Bronchial epithelial cell (primary cell): ENCODE measurements at places on chromosomes 11 and 22. TPM values are rescaled to one million over a fixed set of nuclear protein-coding genes. Genes with fewer than 3 reads are reported as not detected.

Gene FAM181B
- 1.0 and 1.8 TPM in 2 replicates for total RNA-seq

- peak; percentile 38 for DNase-seq
These were observed 4.0 kb downstream of the MMP10 start for GRCh38 chr11:102776454-102776853.

Gene GRM5
- total RNA-seq: under 0.01 TPM in 1 of 2 replicates, not detected in the other

DNA sequence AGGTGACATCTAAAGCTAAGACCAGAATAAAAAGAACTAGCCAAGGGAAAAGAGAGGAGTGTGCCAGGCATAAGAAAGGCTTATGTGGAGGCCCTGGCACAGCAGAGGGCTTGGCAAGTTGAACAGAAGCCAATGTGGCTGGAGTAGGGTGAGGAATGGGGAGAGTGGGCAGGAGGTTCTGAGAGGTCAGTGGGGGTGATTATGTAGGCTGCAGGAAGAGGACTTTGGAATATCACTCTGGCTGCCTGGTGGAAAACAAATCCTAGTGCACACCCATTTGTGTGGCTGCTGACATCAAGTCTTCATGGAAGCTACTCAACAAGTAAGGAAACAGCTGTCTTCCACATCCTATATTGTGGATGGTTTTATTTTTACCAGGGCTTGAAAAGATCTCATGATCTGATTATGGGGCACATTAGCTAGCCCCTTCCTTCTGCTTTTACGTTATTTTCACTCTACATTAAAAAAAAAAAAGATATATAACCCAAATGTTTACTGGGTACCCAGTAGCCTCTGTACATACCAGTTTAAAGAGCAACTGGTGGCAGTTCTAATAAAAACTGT, 3.4 kb downstream of the MRPL16 start:
- no peak for DNase-seq

DNA sequence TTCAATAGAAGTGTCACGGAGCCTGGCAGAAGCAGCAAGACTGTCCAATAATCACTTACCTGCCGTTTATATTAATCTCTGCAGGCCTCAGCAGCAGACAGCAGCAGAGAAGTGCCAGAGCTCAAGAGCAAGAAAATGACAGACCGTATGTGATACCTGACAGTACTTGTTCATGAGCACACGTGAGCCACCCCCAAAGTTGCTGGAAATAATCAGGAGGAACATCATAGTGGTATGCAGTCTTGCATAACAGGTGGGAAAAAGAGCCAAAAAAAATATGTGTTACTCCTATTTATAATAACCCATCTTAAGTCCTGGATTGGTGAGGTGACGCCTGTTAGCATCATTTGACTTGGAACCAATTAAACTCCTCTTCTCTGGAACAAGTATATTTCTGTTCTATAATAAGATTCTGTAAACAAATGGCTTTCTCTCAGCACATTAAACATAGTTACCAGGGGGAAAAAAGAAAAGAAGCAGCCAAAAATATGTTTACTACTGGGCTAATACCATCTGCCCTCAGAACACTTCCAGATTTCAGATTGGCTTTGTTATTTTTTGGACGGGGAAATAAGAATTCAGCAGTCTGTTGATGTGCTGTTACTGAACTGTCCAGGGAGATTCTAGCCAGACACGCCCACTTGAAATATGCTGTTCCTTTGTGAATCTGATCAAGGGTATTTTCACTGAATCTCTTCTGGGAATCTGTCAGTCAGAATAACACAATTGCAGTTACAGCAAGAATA, 7.9 kb upstream of the SLN start:
- peak; percentile 43 for DNase-seq

Gene CPT1B
- total RNA-seq: 3.4 and 8.2 TPM in 2 replicates

Gene OR2AT4
- total RNA-seq: under 0.01 TPM in 1 of 2 replicates, not detected in the other

Gene PIK3C2A
- total RNA-seq: 35.0 and 40.3 TPM in 2 replicates

DNA sequence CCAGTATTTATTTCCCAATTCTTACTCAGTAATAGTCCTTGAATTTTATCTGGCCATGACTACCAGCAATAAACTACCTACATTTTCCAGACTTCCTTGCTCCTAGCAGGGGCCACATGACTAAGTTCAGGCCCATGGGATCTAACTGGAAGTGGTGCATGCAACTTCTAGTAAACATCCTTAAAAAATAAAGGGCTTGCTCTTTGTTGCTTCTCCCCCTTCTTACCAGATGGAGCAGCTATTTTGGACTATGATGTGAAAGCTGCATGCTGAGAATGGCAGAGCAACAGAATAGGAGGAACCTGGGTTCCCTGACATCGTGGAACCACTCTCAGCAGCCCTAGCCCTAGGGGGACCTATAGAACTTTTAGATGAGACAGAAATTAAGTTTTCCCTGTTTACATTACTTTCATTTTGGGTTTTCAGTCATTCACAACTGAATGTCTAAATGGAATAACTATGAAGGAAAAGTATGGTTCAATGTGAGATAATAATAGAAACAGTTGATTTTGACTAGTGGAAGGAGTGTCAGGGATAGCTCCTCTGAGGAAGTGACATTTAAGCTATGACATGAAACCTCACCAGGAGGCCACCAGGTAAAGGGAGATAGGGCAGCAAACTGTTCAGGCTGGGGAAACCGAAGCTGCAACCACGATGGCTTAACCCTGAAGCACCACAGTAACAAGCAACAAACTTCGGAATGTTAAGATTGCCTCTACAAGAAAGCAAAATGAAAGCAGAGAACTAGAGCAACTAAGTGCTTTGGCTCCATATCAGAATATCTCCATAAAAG, 48.9 kb downstream of the PHF21A start:
- DNase-seq: no peak

GRCh38 chr11:33329705-33330329, 72.6 kb downstream of the HIPK3 start:
- peak; percentile 74 for DNase-seq

Gene SULT4A1
- under 0.01 TPM in 2 replicates for total RNA-seq

Gene CSNK2A3
- total RNA-seq: 2.1 and 2.8 TPM in 2 replicates

DNA sequence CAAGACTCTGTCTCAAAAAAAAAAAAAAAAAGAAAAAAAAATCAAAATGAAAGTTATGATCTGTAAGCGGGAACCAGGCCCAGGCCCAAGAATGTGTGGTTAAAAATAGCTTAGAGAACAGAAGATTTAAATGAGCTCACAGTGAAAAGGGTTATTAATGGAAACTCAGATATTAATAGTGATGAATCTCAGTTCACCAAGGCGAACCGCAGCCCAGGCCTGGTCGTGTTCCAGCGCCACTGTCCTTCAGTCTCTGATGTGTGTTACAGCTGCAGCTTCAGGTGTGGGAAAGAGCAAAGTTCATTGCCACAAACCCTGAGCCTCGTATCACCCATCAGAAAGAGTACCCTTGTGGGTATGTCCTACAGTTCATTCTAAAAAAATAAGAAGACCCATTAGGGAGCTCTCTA, 107.1 kb downstream of the GAB2 start:
- DNase-seq: no peak

DNA sequence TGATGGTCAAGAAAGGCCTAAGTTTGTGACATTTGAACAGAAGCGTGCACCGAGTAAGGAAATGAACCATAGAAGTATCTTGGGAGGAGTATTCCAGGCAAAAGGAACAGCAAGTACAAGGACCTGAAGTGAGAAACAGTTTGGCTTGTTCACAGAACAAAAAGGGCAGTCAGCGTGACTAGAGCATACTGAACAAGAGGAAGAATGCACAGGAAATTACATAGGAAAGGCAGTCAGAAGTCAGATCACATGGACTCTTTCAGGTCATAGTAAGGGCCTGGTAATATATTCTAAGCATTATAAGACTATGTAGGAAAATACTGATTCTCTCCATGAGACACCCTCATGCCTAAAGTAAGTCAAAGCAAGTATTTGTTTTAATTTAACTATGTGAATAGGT, 52.3 kb upstream of the GAB2 start:
- DNase-seq: no peak

DNA sequence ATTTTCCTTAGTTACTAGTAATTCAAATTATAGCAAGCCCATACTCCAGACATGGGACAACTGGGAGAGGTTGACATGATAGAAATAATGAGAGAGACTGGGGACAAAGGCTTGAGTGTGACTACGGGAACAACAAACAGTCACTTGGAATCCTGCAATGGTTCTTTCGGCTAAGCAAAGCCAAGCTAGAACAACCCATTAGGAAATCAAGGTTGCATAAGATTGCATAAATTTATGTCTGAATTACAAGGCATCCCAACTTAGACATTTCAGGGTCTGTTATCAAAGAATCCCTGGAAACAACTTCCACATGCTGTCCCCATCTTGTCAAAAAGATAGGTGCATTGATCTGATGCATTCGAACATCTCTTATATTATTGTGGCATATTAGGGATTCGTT, 10.2 kb upstream of the NRGN start:
- DNase-seq: no peak

DNA sequence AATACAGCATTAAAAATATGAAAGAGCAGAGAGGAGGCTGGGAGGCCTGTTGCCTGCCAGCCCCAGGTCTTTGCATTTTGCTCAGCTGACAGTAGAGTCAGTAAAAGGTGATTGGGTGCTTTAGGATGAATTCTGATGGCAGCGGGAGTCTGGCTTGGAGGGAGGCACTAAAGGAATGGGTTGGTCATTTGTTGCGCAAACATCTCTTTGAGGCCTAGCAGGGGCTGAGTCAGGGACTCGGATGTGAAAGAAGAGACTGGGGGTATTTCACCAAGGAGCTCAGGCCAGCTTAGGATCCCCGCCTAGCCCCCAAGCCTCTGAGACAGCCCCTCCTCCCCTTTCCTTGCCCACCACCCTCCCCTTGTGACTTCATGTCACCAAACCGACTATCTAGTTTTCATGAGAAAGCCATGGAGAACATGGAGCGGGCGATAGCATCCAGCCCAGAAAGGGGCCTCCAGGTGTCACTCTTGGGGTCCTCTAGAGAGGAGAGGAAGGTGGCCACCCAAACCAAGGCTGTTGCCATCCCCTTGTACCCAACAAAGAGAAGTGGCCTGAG, 9.7 kb downstream of the DGKZ start:
- DNase-seq: peak; percentile 84

DNA sequence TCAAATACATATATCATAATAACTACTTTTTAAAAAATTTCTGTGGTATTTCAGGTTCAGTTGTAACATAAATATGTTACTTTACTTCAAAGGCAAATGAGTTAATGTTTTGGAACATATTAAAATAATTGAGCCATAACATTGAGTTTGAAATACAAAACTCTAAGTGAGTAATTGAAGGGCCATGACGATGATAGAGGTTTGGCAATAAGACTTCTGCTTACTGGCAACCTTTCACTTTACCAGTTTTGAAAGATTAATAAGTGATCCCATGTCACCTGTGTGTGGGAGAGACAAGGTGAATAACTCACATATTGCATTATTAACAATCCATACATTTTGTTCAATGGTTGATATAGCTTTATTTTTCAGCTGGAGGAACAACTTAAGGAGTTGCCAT, 144.4 kb downstream of the GRIA4 start:
- DNase-seq: no peak

- DNase-seq: peak; percentile 30
These were observed 22.8 kb downstream of the CREB3L1 start for GRCh38 chr11:46300270-46300669.

Gene FIBIN
- 14.2 and 33.4 TPM in 2 replicates for total RNA-seq

GRCh38 chr22:26573026-26573662, 16.8 kb downstream of the TPST2 start:
- DNase-seq: no peak

Gene ROBO4
- under 0.01 TPM in 1 of 2 replicates, not detected in the other for total RNA-seq

- DNase-seq: peak; percentile 29
These were observed 130.1 kb upstream of the SYN3 start for GRCh38 chr22:33188326-33188725.

DNA sequence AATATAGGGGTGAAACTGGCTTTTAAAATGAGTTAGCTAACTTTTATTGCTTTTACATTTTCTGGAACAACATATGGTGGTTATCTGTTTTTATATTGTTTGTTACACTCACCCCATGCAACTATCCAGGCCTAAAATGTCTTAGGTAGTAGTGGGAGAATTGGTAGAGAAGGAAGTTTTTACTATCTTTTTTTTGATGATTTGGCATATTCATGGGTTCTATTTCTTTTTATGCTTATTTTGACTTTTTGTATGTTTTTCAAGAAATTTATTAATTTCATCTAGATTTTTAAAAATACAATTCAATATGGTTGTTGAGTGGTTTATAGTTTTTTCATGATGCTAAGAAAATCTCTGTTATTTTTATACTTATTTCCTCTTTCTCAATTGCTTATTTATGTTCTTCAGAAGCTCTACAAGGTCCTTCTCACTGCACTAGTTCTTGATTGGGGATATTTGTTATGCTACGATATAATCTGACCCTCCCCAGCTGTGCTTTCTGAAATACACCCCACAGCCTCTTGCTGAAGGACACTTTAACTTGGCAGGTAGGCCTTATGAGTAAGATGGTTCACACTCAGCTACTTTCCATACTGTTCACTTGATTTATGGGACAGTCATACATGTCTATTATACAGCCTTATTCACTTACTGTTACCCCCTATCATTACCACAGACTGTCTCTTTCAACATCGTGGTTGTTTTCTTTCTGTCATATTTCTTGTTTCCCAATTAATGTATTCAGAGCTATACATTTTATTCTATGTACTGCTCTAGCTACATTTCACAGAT, 431.2 kb downstream of the METTL15 start:
- DNase-seq: no peak

- DNase-seq: no peak
These were observed 7.7 kb downstream of the KCNQ1 start for GRCh38 chr11:2452321-2453012.

Gene C11orf42
- not detected in 2 replicates for total RNA-seq

Gene MRPL23
- 97.7 and 125 TPM in 2 replicates for total RNA-seq

Gene DLG2
- 0.26 and 1.0 TPM in 2 replicates for total RNA-seq

DNA sequence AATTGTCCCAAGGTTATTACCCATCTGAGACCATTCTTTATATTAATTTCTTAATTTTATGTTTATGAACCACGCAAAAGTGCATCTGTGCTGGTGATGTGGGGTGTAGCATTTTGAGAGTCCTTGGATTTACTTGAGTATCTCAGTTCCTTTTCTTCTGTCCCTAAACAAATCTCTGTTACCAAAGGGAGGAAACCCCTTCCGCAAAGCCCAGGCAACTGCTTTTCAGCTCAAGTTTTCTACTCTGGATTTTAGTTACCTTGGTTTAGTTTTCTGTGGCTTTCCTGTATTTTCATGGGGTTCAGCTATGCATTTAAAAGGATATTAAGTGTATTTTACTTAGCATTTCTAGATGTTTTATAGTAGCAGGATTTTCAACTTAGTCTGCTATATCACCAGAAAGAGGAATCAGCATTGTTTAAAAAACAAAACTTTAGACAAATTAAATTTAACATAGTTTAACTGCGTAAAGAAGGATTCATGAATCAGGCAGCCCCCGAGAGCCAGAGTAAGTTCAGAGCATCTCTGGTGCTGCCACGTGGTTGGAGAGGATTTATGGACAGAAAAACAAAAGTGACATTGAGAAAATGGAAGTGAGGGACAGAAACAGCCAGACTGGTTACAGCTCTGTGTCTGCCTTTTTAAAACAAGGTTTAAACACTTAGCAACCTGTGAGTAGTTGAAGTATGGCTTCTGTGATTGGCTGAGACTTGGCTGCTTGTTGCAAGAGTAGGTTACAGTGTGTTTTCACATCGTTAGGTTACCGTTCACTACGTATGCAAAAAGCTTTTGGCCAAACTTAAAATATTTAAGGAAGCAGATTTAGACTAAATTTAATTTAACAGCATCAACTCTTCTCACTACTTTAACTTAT, 9.6 kb downstream of the ADM start:
- peak; percentile 80 for DNase-seq
